ENCODE measurements at places on chromosomes 3 and 15.

GRCh38 chr3:8900869-8901268 lies 62.4 kb downstream of the RAD18 start:
- DNase-seq = no peak

GRCh38 chr3:175601521-175601920 lies 742.4 kb downstream of the NAALADL2 start:
- DNase-seq = no peak

- DNase-seq = peak; percentile 22
Observed at GRCh38 chr15:70271422-70272088, 173.8 kb upstream of the TLE3 start.

DNA sequence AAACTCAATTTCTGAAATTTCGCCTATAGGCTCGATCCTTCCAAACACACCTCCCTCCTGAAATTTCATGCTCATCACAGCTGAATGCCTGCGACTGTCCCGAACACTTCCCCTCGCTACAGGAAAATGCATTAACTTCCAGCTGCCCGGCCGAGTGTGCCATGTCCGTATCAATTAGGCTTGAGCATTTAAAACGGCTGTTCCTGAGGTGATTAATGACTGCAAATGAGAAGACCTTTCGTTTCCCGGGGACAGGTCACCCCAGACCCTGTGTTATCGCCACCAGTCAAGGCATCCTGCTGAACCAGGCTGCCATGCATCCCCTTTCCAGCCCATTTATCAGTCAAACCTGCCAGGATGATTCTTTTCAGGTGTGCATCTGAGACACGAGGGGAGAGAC lies 63.3 kb downstream of the THBS1 start:
- DNase-seq = no peak

GRCh38 chr15:69224383-69224782 lies 63.9 kb downstream of the GLCE start:
- no peak for DNase-seq

- no peak for DNase-seq
Observed at GRCh38 chr15:70530017-70530499, 233.3 kb downstream of the UACA start.

DNA sequence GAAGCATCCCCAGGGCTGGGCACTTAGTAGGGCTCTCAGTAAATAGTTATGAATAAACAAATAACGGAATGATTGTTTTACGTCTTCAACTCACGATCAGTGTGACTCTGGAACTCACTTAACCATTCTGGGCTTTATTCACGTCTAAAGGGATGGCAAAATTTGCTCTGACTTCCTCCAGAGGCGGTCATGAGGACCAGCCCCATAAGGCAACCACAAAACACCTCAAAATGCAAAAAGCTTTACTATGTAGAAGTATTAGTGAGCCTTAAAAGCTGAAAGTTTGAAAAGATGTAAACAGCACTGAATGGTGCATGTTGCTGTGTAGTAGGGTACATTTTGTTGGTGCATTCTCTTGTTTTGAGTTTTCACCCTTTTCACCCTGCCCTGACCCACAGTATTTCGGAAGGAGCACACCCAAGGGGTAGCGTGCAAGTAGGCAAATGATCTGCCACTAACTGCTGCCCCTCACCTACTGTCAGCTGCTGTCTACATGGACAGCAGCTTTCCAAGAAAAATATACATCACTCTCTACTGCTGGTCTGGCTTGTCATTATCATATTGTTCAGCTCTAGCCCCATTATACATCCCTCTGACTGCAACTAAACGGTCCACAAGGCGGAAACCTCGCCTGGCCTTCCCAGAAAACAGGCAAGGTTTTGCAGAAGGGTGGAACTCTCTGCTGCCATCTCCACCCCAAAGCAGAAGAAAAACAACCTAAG lies 308.5 kb upstream of the PROK2 start:
- DNase-seq = no peak

DNA sequence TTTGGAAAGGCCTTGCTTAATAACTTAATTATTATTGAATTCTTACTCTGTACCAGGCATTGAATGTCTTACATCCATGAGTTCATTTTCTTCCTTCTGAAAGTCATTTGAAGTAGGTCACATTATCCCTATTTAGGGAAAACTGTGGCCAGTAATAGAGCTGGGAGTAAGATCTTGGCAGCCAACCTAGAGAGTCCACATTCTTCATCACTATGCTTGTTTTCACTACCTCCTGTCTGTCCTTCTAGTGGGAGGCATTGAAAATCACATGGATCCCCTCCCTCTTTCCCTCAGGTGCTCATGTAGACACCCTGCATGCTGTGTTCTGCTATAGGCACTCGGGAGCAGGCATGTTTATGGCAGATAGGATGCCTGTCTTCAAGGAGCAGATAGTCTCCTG lies 154.9 kb downstream of the EBLN2 start:
- DNase-seq = no peak

DNA sequence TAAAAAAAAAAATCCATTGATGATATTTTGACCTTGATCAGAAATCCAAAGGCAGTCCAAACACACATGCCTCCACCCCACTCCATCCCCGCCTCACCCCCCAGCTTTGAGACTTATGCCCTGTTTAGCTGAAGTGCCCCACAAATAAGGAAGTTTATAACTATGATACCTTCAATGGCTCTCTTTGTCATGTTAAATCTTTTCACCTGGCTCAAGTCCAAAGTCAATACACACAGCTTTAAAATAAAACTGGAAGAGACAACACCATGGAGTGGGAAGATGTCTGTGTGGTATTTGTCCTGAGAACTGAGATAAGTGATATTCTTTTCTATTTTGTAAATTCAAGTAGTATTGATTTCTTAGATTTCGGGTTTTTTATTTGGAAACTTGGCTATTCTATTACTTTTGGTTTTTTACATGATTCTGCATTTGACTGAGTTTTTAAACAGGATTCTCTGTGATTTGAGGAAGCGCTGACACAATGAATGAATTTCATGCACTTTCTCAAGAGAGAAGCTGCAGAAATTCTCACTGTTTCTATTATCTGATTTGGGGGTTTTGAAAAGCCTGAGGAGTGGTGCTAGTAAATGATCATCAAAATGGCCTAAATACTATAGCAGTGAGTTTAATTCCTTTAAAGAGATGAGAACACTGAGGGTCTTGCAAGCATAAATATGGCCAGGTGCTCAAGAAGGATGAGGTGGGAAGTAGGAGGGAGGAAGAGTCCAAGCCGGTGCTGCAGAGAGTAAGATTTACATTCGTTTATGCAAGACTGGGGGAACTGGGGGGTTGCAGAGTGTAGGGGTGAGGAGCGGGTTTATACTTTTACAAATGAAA lies 5.2 kb downstream of the FOXB1 start:
- DNase-seq = no peak

DNA sequence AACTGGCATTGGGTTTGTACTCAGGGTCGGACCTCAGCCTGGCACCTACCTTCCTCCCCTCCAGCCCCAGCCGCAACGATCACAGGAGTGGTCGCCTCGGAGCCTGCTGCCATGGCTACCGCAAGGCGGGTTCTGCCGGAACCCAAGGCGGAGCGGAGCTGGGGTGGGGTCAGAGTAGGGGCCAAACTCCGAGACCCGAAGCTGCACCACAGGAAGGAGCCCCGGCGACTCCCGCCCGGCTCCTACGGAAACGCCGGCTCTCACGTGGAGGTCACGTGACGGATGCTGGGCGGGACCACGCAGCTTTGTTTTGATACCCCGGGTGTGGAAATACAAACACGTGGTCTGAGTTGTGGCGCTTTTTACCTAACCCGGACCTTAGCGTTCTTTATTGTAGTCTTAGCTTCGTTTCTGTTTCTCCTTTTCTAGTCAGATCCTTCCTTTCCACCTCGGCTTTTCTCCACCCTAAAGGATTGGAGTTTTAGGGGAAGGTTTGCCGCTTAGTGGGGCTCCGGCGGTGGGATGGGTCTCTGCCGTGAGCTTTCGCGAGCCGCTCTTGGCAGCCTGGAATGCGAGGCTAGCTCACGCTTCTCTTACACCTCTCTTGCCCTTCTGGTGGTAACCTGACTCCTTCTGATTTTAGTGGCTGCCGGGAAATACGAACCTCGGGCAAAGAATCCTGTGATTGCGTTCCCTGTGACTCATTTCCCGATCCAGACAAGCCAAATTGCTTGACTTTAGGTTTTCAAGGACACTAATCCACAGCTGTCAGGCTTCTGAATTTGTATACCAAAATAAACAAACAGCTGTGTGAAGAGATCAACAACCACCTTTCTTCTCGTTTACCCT lies at the start of gene HSPBAP1:
Gene HSPBAP1 (minus strand): TSS at position 264 of the 849 bp plus-strand sequence. CDS start 151 bp downstream, at position 113.
- peak; percentile 89 for DNase-seq

DNA sequence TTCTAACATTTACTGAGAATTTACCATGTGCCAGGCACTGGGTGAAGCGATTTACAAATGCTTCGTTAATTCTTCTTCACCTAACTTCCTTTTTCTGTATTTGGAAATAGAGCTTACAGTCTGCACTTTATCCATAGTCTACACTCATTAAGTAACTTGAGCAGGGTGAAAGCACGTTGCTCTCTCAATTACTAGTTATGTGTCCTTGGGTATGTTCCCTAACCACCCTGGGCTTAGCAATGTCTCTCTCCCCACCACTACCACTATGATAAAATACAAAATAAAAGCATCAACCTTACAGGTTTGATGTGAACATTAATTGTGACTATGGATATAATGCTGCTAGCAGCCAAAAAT lies 172.9 kb upstream of the SLC2A2 start:
- no peak for DNase-seq

GRCh38 chr3:186219211-186219638 lies 110.3 kb upstream of the ETV5 start:
- DNase-seq = no peak

DNA sequence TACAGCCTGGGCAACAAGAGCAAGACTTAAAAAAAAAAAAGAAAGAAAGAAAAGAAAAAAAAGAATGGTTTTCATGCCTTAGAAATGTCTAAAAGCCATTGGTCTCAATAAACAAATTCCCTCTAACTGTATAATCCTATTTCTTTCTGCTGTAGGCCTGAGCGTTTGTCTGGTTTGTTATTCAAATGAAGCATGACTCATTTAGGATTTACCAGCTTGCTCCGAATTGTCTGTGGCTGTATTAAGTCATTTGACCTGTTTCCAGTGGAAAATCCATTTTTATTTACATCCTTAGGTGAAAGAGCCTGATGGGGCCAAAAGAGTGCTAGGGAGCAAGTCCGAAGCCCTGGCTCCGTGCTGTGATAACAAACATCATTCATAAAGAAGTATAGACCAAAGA lies 73.8 kb downstream of the BDH1 start:
- no peak for DNase-seq

DNA sequence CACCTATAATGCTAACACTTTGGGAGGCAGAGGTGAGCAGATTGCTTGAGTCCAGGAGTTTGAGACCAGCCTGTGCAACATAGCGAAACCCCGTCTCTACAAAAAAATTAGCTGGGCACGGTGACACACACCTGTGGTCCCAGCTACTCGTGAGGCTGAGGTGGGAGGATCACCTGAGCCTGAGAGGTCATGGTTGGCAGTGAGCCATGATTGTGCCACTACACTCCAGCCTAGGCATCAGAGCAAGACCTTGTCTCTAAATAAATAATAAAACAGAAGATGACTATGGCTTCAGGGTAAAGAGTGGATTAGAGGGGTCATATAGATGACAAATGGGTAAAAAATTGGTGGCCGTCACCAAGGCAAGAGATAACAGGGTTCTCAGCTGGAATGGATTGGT lies 3.1 kb downstream of the SLC25A38 start:
- DNase-seq = no peak

- peak; percentile 82 for DNase-seq
Observed at GRCh38 chr15:69394556-69395282, 19.4 kb upstream of the KIF23 start.

DNA sequence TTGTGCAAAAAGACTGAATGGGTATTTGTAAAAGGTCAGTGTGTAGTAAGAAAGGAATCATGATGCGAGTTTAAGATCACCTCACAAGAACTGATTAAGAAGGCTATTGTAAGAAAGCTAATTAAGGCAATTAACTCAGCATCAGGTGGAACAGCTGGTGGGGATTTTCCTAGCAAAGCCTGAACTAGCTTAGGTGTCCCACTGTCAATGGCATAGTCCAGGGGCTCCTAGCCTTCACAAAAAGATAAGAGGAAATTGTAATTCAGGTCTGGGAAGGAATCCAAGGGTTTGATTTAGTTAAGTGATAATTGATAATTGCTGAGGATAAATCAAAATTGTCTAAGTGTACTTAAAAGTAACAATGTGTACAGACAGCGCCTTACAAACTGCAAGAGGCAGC lies 901.6 kb downstream of the TUSC7 start:
- DNase-seq = no peak

DNA sequence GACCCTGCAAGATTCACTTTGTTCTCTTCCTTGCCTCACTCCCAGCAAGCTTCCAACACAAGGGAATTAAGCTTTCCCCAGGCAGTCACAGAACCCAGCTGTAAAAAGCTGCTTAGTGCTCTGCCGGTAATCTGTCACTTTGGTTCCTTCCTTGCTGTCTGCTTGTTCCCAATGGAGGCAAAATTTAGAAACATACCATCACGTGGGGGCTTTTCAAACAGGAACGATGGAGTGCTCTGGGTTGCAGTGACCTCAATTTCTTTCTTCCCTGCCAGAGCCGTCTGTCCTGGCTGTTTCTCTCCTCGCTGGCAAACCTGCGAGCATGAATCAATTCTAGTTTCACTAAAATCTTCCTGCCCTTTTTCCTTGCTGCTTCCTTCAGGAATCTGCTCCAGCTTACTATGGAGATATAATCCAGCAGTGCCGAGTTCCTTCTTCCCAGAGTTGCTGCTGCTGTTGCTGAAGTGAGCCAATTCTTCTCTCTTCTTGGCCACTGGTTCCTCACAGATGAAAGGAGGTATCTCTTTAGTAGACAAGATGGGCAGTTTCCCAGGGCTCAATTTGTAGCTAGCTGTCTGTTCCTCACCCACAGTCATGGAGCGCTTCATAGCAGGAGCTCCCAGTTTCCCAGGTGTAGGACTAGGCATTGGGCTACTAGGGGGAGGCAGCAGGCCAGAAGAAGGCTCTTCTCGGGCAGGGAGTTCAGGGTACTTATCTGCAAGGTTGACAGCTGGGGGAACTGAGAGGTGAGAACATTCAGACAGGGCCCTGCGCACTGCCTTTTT lies 88.1 kb downstream of the DHX30 start:
- no peak for DNase-seq

- no peak for DNase-seq
Observed at GRCh38 chr3:156655819-156656550, 18.4 kb upstream of the TIPARP start.

- no peak for DNase-seq
Observed at GRCh38 chr3:109944836-109945235, 607.5 kb upstream of the DPPA4 start.

GRCh38 chr3:30623351-30623750 lies 16.9 kb downstream of the TGFBR2 start:
- DNase-seq = no peak

DNA sequence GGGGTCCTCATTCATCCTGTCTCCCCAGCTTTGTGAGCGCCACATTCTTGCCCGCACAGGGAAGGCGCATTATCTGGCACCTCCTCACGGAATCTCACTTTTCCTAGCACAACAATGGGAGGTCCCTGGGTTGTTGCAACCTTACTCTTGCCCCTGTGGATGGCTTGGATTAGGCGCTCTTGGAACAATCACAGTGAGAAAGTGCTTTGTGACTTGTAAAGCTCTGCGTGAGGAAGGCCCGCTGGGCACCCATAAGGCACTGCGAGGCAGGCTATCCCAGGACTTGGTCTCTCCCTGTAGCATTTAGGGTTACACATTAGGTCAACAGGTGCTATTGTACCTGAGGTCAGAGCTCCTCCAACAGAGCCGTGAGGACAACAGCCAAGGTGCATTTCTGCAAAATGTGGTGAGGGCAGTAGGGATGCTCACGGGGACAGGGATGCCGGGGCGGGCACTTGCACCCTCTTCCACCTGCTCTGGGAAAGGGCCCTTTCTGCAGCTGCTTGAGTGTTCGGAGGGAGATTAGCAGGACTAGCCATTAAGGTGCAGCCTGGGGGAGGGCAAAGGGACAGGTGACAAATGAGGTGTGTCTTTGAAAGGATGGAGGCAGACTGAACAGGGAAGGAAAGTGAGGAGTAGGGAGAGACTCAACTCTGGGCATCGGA lies 13.9 kb upstream of the LRRC15 start:
- no peak for DNase-seq

Measured in stimulated activated CD4-positive, alpha-beta T cell treated with anti-CD3 and anti-CD28 coated beads, Interleukin-1b, Interleukin-23, amount 100 ng/mL, for 48 hours (primary cell).